ENCODE measurements at places on chromosomes 16 and 17.

DNA sequence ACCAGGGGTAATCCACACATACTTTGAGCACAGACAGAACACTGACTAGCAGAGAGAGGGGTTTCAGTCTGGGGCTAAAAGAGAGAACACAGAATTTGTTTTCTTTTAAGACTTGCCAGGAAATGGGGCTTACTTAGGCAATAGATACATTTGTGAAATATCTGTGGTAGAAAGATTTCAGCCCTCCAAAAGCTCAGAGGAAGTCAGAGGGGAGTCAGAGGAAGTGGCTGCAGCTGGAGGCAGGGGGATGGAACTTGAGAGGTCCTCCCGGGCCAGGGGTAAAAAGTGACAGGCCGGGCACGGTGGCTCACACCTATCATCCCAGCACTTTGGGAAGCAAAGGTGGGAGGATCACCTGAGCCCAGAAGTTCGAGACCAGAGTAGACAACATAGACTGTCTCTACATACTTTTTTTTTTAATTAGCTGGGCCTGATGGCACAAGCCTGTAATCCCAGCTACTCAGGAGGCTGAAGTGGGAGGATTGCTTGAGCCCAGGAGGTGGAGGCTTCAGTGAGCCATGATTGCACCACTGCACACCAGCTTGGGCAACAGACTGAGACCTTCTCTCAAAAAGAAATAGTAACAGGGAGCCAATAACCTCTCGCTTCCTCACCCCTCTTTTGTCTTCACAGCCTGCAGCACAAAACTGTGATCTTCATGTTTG is 49.9 kb downstream of the NLRC5 start:
- DNase-seq = no peak

- DNase-seq = no peak
Measured at GRCh38 chr17:35684055-35684802, 47.2 kb upstream of the RASL10B start.

DNA sequence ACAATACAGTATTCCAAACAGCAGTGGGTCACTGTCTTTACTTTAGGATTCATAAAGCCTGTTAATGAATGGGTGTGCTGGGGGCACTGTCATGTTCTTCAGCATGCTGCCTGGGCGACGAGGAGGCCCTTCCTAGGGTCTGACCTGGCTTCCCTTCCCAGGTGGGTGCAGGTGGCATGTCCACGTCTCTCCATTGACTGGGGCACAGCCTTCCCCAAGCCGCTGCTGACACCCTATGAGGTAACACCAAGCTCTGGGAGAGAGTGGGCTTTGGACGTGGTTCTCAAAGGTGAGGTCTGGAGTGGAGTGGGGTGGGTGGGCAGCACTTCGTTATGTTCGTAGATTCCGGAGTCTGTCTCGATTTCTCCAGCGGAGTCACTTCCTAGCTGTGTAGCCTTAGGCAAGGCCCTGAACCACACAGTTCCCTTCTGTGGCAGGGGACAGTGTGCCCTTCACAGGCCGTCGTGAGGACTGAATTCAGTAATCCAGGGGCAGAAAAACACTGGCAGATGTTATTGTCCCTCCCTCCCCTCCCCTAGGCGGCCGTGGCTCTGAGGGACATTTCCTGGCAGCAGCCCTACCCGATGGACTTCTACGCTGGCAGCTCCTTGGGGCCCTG is 771 bp upstream of the OVCA2 start:
- DNase-seq = no peak

GRCh38 chr17:28598389-28598788 is 436 bp downstream of the SPAG5 start:
- DNase-seq = no peak

DNA sequence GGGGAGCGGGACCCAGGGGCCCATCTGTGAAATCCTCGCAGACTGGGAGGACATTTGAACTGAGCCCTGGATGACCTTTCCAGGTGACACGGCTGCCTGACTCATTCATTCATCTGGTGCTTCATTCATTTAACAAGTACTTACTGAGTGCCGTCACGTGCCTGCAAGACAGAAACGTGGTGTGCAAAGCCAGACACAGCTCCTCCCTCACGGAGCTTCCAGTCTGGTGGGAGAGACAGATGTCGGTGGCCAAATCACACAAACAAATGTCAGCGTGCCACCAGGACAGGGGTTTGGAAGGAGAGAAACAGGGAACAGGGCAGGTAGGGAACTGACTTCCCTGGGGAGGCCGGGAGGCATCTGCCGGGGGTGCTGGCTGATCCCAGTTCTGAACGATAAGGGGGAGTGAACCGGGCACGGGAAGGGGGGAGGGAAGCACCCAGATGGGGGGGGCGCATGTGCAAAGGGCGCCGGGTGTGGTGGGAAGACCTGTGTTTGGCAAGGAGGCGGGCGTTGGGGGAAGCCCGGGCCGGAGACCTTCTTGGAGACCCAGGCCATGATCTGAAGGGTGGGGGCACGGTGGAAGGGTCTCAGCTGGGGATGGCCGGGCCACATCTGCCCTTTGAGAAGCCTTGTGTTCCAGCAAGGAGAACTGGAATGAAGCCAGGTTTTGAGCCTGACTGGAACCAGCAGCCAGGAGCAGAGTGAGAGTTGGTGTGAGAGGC is 93.6 kb upstream of the CIBAR2 start:
- no peak for DNase-seq

DNA sequence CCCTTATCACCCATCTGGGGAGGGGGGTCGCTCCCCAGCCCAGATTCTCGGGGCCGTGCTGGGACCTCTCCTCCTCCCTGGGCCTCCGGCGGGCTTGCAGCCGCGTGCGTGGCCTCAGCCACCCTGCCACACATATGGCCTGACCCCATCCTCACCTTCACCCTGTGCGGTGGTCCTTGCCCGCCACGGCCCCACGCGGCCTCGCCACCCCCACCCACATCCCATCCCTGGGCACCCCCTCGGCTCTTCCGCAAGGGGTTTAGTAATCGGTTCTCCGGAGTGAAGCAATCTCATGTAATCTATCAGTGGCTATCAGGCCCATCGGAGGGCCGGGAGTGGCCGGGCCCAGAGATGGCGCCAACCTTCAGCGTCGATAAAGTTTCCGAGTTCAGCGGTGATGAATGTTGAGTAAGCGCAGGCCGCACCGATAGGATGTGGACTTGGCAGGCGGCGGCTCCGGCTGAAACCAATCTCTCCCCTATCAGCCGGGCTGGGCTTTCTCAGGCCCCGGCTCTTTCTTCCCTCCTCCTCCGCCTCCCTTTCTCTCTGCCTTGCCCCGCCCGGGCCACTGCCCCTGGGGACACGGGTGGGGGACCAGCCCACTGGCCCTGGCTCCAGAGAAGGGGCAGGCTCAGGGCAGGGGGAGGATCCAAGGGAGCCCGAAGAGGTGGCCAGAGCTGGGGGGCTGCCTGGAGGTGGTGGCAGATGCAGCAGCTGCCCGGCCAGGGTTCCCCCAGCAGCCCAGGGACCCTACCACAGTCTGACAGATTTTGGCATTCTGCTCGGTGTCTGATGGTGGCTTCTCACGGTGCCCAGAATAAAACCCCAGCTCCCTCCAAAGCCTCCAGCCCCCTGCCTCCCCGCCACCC is 20.8 kb downstream of the ZFPM1 start:
- DNase-seq = no peak

DNA sequence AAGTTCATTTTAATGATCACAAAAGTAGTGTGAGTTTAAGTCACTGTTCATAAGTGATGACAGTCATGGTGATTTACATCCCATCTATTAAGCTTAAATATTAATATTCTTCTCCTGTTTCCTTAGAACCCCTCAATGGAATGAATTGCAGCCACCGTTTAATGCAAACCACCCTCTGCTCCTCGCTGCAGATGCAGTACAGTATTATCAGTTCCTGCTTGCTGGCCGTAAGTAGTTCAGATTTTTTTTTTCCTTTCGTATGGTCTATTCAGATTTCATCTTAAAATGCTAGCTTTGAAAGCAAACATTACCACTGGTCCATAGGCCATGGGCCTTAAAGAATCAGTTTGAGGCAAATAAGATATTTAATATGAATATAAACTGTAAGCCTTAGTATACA is 359.0 kb upstream of the TBX2 start:
- DNase-seq = no peak

GRCh38 chr17:21177854-21178600 is 35.9 kb downstream of the TMEM11 start:
- DNase-seq = no peak

DNA sequence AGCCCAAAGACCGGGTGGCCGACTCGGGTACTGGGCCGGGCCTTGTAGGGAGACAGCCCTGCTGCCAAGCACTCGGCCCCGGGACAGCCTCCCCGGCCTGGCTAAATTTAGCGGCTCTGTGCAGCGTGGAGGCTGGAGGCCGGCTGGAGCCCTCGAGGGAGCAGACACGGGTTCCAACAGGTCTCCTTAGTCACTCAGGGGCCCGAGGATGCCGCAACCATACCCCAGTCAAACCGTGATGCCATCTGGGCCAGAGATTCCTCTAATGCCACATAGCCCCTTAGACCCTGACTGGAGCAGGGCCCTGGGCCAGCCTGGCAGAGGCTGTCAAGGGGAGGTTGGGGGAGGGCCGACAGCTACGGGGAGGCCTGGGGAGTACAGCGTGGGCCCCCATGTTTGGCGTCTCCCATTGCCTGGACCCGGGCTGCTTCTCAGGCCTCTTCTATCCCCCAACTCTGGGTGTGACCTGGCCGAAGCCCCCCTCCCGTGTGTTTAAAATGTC is 2.9 kb upstream of the P2RX1 start:
- no peak for DNase-seq

DNA sequence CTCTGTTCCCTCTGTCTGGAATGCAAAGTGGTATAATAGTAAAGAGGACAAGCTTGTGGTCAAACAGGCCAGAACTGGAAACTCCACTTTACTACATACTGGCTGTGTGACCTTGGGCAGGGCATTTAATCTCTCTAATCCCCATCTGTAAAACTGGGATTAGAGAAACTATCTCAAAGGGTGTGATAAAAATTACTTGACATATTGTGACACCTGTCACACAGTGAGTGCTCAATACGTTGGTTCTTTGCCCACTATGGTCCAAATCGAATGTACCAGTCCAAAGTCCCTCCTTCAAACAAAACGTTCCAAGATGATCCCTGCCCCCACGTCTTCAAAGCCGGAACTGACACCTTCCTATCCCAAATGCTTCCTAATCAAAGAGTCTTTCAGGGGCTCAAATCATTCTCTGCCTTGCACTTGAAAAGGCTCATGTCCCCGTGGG is 734 bp downstream of the PGAP3 start:
- DNase-seq = no peak

GRCh38 chr16:58578642-58579041 is 51.0 kb downstream of the CNOT1 start:
- no peak for DNase-seq

DNA sequence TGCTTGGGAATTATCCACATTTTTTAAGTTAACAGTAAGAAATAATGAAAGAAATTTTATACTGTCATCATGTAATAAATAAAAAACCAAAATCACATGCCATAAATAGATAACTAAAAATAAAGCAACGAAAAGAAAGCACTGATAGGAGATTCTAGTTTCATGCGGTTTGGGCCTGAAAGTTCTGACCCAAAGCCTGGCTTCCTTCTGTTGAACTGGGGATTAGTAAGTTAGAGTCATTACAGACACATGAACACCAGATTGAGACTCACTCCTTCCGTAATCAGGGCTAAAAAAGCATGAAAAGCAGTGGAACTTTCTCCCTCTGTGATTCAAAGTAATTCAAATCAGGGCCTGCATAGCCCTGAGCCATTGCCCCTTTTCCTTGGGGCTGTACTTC is 13.2 kb upstream of the SLC6A2 start:
- no peak for DNase-seq

DNA sequence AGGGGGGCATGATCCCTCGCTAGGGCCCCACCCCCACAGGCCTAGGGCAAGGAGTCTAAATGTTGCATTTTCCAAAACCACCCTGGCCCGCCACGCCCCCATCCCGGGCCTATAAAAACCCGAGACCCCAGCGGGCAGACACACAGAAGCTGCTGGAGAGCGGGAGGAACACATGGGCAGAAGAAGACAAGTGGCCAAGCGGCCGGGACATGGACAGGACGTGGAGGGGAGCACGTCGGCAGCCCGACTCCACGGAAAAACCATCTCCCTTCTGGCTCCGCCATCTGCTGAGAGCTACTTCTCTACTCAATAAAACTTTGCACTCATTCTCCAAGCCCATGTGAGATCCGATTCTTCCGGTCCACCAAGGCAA is 34.1 kb upstream of the ENPP7 start:
- DNase-seq = no peak

DNA sequence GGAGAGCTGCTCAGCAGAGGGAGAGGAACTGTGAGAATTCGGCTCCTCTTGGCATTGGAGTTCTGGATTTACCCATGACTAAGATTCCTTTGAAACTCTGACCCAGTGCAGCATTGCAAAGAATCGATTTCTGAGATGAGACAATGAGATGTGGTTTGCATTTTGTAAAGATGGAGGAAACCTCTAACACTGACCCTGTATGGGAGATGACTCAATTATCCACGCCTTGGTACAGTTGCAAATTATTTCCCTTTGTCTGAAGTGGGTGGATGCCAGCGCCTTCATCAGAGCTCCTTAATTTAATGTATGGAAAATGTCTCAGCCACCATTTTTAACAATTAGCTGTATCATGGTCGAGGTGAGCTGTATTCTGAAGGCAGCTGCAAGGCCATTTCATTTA is 53.4 kb downstream of the NUP93 start:
- no peak for DNase-seq

- no peak for DNase-seq
Measured at GRCh38 chr17:21039839-21040575, 2.8 kb downstream of the USP22 start.

DNA sequence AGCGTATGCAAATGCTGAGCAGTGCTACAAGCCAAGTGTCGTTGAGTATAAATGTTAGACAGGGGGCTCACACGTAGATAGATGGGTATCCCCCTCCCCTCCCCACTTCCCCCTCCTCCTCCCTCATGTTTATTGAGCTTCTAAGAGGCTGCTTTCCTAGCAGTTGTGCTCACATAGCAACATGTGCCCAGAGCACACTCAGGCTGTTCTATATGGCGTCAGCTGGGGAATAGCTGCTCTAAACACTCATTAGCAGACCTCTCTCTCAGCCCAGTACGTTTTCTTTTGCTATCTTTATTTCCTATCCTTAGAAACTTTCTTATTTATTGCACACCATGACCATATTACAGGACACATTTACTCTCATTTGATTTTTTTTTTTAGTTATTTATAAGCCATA is 1.8 kb downstream of the KCNJ2 start:
- DNase-seq = no peak

DNA sequence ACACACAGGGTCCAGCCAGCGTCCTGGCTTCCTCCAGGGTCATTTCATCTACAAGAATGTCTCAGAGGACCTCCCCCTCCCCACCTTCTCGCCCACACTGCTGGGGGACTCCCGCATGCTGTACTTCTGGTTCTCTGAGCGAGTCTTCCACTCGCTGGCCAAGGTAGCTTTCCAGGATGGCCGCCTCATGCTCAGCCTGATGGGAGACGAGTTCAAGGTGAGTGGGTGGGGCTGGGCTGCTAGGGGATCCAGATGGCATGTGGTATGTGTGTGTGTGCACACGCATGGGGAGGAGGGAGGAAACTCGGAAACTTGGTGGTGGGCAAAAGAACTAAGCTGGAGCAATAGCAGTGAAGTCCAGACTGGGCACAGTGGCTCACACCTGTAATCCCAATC is 11.5 kb downstream of the CETP start:
- no peak for DNase-seq

- DNase-seq = no peak
Measured at GRCh38 chr16:27083861-27084261, 17.1 kb downstream of the C16orf82 start.
